ENCODE measurements at places on chromosomes 16 and 17. TPM values are rescaled to one million over a fixed set of nuclear protein-coding genes. Genes with fewer than 3 reads are reported as not detected.

CA4 gene
- total RNA-seq, result not detected

NKD1 gene
- 0.31 TPM for total RNA-seq

SNX11 gene
- 26.5 TPM for total RNA-seq

IL17C gene
- not detected for total RNA-seq

OR1F1 gene
- 0.76 TPM for total RNA-seq

ARHGAP44 gene
- 3.1 TPM for total RNA-seq

PLEKHG4 gene
- total RNA-seq, result 15.7 TPM

NUDT21 gene
- 120 TPM for total RNA-seq

CEMP1 gene
- not detected for total RNA-seq

WNT9B gene
- total RNA-seq, result not detected

TGFB1I1 gene
- 57.8 TPM for total RNA-seq

TMEM238L gene
- not detected for total RNA-seq

TOP2A gene
- total RNA-seq, result 206 TPM

C16orf46 gene
- total RNA-seq, result 0.87 TPM

KDM6B gene
- total RNA-seq, result 9.3 TPM

TMEM170A gene
- total RNA-seq, result 12.9 TPM

SULT1A4 gene
- total RNA-seq, result 24.2 TPM

CSF3 gene
- 0.21 TPM for total RNA-seq

SRCIN1 gene
- 2.4 TPM for total RNA-seq

IGF2BP1 gene
- total RNA-seq, result 58.9 TPM

CCL4 gene
- total RNA-seq, result not detected

TMEM11 gene
- 71.0 TPM for total RNA-seq

ARL5C gene
- not detected for total RNA-seq

RAMP2 gene
- total RNA-seq, result 0.74 TPM

SLC2A4 gene
- 0.20 TPM for total RNA-seq

SLC52A1 gene
- total RNA-seq, result 0.70 TPM

SNX20 gene
- total RNA-seq, result not detected

EZH1 gene
- total RNA-seq, result 14.5 TPM

KIAA0753 gene
- total RNA-seq, result 20.5 TPM

NMT1 gene
- total RNA-seq, result 168 TPM

C1QTNF8 gene
- not detected for total RNA-seq

SLC5A10 gene
- total RNA-seq, result 0.19 TPM

SCIMP gene
- not detected for total RNA-seq

HS3ST3A1 gene
- not detected for total RNA-seq

CA7 gene
- total RNA-seq, result not detected

DNASE1L2 gene
- total RNA-seq, result 0.75 TPM

BRIP1 gene
- 3.7 TPM for total RNA-seq

CES3 gene
- total RNA-seq, result 1.8 TPM

FA2H gene
- 27.5 TPM for total RNA-seq

TRAP1 gene
- 147 TPM for total RNA-seq

TMEM235 gene
- total RNA-seq, result not detected

ERN2 gene
- 0.20 TPM for total RNA-seq

FBRS gene
- 24.6 TPM for total RNA-seq

UNK gene
- total RNA-seq, result 33.2 TPM

GDPD3 gene
- total RNA-seq, result 1.6 TPM

IL32 gene
- 17.7 TPM for total RNA-seq

MYH1 gene
- not detected for total RNA-seq

ZFPM1 gene
- total RNA-seq, result 6.7 TPM

All from A549 treated with ZK216348 at 1 μM for 4 hours (cell line).